Occipital lobe (tissue), 3 donors: ENCODE measurements at places on chromosomes 11 and 22. TPM values are rescaled to one million over a fixed set of nuclear protein-coding genes. Genes with fewer than 3 reads are reported as not detected.

GRCh38 chr11:126112547-126112946 is 49.9 kb upstream of the CDON start:
- DNase-seq, result no peak

DNA sequence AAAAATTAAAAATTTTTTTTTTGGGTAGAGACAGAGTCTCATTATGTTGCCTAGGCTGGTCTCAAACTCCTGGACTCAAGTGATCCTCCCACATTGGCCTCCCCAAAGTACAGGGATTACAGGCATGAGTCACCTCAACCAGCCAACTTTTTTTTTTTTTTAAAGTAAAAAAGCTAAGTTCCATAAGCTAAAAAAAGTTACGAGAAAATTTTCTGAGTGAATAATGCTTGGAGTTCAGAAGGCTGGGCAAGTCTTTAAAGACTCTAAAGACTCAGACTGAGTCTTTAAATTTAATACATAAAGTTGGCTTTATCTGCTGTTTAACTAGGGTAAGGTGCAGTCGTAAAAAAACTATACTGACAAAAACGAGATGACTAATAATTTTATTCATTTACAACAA is 5.6 kb downstream of the DDX6 start:
- no peak for DNase-seq

DNA sequence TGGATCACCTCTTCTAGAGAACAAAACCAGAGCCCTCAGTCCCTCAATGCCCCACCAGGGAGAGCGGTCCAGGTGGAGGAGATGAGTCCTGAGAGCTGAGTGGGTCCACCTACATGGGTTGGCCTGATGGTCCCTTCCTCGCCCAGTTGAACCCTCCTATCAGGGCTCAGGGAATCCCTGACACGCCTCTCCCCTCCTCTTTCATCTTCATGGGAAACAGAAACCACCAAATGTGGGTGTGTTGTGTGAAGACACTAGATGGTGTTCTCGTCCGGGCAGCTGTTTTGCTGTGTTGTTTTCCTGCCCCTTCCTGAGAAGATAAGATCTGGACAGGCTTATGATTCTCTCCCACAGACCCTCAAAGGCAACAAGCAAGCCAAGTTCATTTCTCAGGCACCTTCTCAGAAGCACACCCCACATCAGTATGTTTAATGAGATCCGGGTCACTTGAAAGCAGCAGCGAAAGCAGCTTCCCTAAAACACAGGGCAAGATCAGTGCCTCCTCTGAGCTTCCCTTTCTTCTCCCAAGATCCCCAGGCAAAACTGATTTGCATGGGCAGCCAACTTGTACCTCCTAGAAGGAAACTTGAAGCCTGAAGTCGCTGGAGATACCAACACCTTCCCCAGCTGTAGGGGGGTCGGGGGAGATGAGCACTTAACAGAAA is 35.3 kb upstream of the POU2AF1 start:
- no peak for DNase-seq

GRCh38 chr11:11971906-11972547 is 36.4 kb downstream of the DKK3 start:
- DNase-seq, result no peak

DNA sequence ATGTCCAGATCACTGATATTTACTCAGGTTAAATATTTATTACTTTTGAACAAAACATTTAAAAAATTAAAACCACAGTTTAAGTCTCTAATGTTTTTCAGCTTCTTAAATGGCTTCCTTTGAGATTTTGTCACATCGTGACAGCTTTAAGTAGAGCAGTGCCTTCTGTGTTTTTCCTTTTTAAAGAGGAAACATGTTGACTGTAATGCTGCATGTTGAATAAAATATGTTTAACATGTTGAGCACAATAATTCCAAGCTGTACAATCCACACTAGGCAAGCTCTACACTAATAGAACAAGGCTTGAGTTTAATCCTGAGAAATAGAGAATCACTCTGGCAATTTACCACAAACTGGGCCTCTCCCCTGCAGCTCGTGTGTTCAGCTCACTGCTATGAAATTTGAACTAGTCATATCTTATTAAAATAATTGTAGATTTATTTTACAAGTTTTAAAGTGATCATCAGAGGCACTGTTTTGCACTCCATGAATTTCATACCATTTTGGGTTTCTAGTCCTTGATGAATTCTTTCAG is 368.3 kb downstream of the SOX6 start:
- no peak for DNase-seq

Gene RCOR2
- 9.5 TPM for total RNA-seq

Gene MUC6
- not detected for total RNA-seq

Gene FGF4
- not detected for total RNA-seq

Gene PYGM
- 1.2 TPM for total RNA-seq
